T-helper 22 cell (primary cell): ENCODE measurements at places on chromosomes 3 and 15.

DNA sequence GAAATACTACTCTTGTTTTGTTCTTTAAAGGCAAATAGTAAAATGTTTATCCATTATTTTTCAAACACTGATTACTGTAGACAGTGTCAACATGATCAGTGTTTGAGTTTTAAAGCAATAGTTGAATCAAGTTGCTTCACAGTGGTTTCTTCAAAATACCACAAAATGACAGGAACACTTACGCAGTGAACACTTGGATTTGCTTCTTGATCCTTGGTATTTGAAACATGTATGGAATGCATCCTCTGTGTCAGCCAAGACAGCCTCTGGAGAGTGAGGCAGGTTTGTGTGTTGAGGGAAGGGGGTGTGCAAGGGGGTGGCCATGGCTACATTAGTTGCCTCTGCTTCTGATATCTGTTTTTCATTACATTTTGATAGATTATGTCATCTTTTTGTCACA, 413.0 kb downstream of the RBMS3 start:
- no peak for DNase-seq

DNA sequence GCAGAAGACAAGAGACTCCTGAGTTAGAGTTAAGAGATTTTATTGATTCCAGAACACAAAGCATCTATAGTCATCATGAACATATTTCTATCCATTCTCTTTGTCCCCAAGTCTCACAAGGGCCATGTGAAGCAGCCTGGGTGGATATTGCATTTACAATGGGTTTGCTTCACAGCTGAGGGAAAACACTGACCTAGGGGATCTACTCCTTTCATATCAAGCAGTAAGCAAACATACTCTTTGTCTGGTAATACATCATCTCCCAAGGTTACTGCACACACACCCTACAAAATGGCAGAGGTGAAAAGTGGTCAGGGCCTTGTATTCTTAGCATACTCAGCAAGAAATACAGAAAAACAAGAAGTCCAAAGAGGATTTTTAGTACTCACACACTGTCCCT, 267.7 kb upstream of the BCHE start:
- no peak for DNase-seq

DNA sequence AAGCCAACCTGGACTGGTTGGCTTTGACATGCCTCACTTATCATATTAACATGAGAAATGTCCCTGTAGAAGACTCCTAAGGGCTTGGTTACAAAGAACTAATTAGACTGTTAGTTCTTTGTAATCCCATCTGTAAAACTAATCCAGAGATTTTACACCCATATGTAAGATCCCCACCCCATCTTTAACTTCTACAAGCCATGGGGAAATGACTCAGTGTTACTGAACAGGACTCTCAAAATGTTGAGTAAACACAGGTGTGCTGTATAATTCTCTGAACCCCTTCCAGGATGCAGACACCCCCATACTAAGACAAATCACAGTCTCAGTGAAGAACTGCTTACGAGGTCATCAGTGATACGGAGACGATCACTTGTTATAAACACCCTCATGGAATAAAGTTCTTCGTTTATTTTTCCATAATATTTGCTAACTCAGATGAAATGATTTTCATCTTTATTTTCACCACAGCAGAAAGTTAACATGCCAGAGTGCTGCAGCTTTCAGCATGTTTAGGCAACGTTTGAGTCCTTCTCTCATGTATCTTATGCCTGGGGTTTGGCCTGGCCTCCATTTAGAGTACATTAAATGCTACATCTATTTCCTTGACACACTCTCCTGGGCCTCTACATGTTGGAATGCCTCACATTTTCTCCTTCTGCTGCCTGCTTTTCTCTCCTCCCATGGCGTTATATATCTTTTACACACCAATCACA, 55.3 kb upstream of the LEKR1 start:
- no peak for DNase-seq

- DNase-seq, result no peak
These were observed 113.7 kb upstream of the SMAD3 start for GRCh38 chr15:66951531-66952320.

DNA sequence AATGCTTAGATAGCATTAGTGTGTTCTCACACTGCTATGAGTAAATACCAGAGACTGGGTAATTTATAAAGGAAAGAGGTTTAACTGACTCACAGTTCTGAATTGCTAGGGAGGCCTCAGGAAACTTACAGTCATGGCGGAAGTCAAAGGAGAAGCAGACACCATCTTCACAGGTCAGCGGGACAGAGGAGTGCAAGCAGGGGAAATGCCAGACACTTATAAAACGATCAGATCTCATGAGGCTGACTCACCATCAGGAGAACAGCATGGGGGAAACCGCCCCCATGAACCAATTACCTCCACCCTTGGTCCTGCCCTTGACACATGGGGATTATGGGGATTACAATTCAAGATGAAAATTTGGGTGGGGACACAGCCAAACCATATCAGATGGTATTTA, 381.5 kb upstream of the DPPA4 start:
- no peak for DNase-seq

GRCh38 chr3:104614564-104614963, 752.1 kb upstream of the ALCAM start:
- DNase-seq, result no peak

GRCh38 chr15:53576841-53577240, 182.6 kb downstream of the WDR72 start:
- DNase-seq, result no peak

DNA sequence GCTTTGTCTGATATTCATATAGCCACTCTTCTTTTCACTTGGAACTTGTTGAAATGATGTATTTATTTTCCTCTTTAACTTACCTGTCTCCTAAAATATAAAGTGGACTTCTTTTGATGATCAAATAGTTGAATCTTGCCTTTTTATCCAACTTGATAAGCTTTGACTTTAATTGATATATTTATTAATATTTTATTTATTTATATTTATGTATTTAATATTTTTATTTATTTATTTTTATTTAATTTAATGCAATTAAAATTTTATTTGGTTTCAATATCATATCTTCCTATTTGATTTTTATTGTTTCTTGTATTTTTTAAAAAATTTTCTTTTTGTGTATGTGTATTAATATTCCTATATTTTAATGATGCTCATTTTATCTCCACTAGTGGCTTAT, 555.1 kb upstream of the EPHA6 start:
- DNase-seq, result no peak
